ENCODE measurements at places on chromosomes 5 and 9.

DNA sequence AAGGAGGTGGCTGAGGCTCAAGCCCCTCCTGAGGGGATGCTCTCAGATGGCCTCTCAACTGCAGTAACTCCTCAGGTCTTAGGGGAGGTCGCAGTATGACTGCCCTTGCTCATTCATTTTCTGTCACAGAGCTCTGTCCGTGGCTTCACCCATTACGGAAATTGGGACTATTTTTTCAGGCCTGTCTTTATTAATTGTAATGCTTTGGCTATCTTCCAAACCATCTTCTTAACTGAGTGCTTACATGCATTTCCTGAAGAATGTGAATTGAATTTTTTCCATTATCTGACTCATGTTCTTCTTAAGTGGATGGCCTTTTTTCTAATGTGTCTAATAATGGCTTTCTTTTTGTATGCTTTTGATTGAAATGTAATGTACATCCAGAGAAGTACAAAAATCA, 36.4 kb upstream of the SV2C start:
- no peak for DNase-seq

DNA sequence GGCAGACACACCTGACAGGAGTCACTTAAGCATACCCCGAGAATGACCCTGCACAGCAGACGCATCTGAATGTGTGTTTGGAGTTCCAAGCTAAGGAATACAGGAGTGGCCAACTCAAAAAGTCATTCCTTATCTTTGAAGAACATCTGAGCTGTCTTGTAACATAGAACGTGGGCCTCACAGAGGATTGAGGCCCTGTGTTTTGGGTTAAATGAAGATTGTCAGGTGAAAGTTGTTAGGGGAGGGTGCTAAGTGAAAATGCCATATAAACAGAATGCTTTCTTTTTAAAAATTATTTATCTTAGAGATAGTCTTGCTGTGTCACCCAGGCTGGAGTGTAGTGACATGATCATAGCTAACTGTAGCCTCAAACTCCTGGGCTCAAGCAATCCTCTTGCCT, 100.9 kb downstream of the PIK3R1 start:
- no peak for DNase-seq

- no peak for DNase-seq
Measured at GRCh38 chr5:109690242-109690974, 681 bp downstream of the MAN2A1 start.

DNA sequence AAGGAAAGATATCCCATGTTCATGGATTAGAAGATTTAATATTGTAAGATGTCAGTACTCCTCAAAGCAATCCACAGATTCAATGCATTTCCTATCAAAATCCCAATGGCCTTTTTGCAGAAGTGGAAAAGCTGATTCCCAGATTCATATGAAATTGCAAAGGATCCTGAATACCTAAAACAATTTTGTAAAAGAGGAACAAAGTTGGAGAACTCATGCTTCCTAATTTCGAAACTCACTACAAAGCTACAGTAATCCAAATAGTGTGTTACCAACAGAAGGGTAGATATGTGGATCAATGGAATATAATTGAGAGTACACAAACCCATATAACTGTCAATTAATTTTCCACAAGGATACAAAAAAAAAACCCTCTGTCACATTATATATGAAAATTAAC, 154.3 kb upstream of the ZNF618 start:
- DNase-seq, result no peak

DNA sequence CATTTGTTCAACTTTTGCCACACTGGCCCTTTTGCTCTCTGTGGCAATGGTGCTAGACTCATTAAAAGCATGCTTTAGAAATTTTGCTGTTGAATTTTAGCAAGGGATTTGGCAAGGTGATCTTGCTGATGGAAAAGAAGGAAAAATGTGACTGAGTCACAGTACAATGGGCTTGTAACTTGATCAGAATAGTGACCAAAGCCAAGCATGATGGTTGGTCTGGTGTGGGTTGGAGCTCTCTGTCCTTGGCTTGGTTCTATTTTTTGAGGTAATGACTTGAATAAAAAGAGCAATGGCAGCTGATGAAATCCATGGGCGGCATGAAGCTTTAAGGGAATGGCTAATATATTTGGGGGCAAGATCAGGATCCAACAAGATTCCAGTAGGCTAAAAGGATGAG, 114.4 kb upstream of the ZNF366 start:
- no peak for DNase-seq

GRCh38 chr5:175535796-175536195, 57.4 kb downstream of the SFXN1 start:
- no peak for DNase-seq

GRCh38 chr9:99107421-99107820, 2.5 kb downstream of the TGFBR1 start:
- DNase-seq, result no peak

GRCh38 chr5:35294976-35295375, 64.7 kb upstream of the PRLR start:
- no peak for DNase-seq

GRCh38 chr5:132225165-132226032, 2.3 kb downstream of the P4HA2 start:
- no peak for DNase-seq

DNA sequence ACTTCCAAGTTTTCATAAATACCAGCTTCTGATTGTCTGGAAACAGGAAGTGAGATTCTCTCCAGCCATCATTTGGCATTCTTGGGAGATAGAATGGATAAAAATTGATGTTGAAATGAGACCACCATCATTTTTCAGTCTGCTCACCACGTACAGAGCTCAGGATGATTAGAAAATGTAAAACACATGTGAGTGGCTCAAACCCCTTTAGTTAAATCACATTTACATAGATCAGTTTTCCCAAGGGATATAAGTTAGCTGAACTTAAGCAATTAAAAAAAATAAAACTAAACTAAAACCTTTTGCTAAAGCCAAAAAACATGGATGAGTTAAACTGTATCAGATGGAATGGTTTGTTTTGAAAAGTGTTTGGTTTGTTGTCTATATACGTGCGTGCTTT, 37.1 kb upstream of the GDNF start:
- no peak for DNase-seq

DNA sequence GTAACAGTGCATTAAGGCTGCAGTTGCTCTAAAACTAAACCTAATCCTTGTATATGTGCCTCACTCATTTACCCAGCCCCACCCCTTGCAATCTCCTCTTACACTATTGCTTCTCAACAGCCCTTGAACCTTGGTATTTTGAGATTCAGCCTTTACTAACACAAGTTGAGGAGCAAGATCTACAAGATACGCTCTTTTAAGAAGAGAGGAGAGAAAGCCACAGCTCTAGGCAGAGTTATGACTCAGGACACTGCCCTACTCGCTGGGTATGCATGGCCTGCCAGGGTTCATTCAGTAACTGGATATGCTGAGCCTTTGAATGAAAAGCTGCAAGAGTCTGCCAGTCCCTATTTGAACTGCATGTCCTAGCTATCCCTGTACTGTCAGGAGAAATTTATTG, 219.5 kb downstream of the PCSK5 start:
- DNase-seq, result no peak

DNA sequence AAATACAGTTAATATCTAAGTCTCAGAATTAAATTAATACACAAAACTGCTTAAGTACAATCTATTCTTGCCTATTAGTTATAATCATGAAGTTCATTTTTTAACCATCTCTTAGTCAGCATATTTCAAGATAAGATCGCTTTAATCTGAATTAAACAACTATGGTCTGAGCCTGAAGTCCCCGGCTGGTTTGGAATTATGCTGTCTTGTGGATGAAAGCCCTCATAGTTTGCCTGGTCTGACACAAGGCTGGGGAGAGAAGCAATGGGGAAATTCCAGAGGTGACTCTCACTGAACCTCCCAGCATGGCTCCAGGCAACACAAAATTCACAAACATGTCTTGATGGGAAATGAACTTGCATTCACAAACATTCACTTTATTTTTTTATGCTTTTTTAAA, 28.0 kb upstream of the GRAMD2B start:
- no peak for DNase-seq

- no peak for DNase-seq
Measured at GRCh38 chr9:91567642-91568274, 144.1 kb upstream of the NFIL3 start.

DNA sequence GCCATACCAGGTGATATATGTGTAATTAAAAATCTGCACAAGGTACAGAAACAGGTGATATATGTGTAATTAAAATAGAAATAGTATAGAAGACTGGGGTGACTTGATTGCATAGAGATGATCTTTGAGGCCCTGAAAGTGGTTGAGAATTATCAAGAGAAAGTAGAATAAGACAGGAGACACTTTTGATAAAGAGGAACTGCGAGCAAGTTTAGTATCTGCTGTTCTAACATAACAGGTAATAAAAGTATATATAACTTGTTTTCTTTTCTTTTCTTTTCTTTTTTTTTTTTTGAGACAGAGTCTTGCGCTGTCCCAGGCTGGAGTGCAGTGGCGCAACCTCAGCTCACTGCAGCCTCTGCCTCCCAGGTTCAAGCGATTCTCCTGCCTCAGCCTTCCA, 5.4 kb downstream of the SNX2 start:
- no peak for DNase-seq

- no peak for DNase-seq
Measured at GRCh38 chr5:14405267-14405666, 176.3 kb upstream of the OTULINL start.

DNA sequence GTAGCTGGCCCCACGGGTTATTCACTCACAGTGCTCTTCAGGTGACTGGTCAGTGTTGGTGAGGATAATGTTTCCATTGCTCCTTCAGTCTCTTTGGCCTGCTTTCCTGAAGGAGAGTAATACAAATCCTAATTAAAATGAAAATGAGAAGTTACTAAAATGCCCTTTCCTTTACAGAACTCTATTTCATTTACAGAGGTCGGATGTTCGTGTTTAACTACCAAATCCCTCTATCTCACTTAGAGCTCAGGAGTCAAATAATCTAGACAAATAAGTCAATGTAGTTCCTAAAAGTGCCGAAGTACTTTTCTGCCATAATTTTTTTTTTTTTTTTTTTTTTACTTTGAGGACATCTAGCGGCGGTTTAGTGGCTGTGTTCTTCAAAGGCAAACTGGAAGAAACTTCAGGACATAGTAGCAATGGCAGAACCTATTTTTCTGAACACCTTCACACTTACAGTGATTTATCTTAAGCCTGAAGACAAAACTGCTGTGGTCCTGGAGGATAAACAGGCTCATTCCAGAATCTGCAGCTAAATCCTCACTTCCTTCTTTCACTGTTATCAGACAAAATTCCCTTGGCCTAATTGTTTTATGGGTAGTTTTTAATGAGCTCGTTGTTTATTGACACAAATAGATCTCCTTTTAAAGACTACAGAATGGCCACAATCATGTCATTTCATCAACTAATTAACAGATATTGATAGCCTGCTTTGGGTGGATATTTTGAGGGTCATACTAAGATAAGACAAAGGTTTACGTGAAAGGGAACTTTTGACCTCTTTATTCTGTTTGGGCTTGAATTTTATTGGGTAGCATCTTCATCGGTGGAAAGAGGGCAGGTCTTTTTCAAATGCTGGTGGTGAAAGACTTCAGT, 207.6 kb upstream of the DMRTA1 start:
- no peak for DNase-seq

DNA sequence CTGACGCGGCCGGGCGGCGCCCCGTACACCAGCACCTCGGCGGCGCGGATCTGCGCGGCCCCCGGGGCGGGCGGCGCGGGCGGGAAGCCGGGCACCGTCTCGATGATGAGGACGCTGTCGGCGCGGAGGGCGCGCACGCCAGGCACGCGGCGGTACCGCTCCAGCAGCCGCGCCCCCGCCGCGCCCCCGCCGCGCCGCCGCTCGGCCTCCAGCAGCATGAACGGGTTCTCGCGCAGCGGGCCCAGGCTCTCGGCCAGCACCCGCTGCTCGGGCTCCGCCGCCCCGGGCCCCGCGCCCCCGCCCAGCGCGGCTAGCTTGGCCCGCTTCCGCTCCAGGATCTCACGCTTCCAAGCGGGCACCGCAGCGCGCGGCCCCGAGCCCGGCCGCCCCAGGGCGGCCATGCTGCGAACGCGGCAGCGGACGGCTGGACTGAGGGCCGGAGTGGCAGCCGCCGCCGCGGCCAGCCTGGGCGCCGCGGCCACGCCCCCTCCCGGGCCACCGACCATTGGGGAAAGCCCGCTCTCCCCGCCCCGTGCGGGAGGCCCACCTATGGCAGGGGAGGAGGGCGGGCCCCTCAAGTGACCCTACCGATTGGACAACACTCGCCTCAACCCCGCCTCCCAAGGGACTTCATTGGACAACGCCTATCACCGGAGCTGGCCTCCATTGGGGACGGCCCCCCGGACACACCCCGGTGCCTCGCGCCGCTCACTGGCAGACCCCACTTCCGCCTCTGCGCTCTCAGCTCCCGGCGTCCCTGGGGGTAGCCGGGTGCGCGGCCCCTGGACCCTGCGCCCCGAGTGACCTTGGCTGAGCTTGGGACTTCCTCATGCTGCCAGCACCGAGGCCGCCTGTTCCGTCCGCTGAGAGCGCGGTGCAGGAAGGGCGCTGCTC, at the start of gene TPRN:
TPRN (minus strand) TSS at position 431 of the 894 bp plus-strand sequence; CDS start at position 401, 30 bp downstream.
- peak; percentile 99 for DNase-seq

DNA sequence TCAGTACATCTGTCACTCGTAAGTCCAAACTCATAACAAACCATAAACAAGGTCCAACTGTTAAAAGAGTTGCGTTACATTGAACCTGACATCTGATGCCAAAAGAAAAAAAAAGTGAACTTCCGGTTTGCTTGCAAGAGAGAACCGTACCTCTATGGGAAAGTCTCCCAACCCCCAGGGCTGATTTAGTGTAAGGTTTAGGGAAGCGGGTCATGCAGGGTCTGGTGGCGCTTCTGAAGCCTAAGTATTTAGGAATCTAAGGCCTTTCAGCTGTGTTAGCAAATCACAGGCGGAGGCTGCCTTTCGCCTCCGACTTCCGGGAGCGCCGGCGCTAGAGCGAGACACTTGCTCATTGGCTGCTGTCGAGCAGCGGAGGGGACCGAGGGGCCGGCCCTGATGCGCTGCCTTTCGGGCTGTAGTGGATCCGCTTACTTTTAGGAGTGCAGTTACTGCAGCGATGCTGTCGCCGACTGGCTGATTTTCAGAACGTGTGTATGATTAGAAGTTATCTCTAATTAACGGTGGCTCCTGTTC, 12.0 kb upstream of the GNPDA1 start:
- peak; percentile 83 for DNase-seq

DNA sequence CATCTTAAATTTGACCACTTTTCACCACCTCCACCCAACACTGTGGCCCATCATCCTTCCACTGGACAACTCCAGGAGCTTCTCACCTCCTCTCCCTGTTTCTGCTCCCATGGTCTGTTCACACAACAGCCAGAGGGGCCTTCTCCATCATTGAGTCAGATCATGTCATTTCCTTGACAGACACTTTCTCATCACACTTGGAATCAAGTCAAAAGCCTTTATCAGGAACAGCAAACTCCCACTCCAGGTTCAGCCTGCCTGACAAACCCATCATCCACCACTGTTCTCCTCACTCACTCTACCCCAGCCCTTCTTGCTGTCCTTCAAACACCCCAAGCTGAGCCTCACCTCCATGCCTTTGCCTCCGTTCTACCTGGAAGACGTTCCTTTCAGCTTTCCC, 78.4 kb upstream of the ADRA1B start:
- no peak for DNase-seq

GRCh38 chr5:107869438-107870115, 198.8 kb upstream of the EFNA5 start:
- no peak for DNase-seq

- no peak for DNase-seq
Measured at GRCh38 chr5:111063709-111064322, 7.7 kb upstream of the TSLP start.
